RWPE1 (cell line): ENCODE measurements at places on chromosomes 5 and 9.
A peak's percentile ranks its signal among the peaks of the same experiment; 100 is the strongest.

- DNase-seq = no peak
These were observed 3.6 kb upstream of the SLC1A3 start for GRCh38 chr5:36602704-36603321.

GRCh38 chr9:85117831-85118230, 448.3 kb downstream of the NTRK2 start:
- peak; percentile 52 for DNase-seq

- no peak for DNase-seq
These were observed 17.1 kb upstream of the CTNNAL1 start for GRCh38 chr9:109030426-109030825.

GRCh38 chr5:78547183-78547582, 101.4 kb downstream of the LHFPL2 start:
- no peak for DNase-seq

GRCh38 chr5:55921617-55922016, 70.5 kb downstream of the IL31RA start:
- DNase-seq = no peak
